ENCODE measurements at places on chromosomes 6 and 20.

GRCh38 chr20:40322941-40323340 is 366.1 kb downstream of the MAFB start:
- DNase-seq: no peak

DNA sequence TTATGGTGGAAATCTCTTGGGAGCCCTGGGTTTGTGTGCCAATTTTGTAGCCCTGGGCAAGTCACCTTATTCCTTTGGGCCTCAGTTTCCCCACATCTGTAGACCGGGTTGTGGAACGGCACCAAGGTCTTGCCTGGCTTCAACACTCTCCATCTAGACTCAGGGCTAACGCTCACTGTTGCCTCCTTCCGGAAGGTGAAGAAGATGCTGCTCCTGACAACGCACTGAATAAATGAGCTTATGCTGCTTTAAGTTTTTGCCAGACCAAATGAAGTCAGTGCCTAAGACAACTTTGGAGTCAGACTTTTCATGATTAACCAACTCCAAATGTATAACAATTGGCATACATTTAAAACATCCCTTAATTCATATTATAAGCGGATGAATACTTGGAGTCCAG is 53.1 kb downstream of the PSMG4 start:
- DNase-seq: no peak

DNA sequence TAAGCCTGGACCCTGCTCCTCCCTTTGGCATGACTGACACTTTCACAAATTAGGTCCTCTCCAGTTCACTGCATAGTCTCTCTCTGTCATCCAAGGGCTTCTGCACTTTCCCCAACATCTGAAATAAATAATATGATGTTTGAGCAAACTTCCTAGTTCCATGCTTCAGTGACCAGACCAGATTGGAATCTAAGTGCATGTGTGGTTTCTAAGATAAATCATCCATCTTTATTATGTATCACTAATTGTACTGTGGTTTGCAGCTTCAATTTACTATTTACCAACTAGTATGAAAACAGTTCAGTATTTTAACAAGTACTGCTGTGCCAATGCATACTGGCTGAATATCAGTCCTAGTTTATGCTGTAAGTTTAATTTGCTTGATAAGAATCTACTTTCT is 18.7 kb downstream of the SESN1 start:
- DNase-seq: no peak

DNA sequence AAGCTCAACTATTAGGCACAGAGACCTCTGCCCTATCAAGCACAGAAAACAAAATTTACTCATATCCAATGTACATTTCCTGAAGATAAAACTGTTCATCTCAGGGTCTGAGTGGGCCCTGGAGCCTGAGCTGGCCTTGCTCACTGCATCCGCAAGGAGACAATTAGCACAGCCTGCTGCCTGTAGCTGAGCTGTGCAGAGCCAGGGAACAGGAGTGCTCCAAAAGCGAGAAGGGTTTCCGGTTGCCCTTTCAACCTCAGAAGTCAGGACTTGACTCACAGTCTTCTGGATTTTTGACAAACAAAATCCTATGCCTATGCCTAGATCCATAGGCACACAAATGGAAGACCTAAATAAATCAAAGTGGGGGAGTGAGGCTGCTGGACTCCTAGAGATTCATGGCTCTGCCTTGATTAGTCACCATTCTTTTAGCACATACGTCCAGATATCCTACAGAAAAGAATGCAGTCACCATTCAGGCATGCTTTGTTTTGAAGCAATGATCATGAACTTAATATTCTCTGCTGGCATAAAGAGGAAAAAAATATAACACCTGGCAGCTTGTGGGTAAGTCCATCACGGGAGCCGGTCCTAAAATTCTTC is 73.5 kb downstream of the BFSP1 start:
- DNase-seq: peak; percentile 42

GRCh38 chr6:22135395-22135794 is 161.4 kb downstream of the PRL start:
- no peak for DNase-seq

DNA sequence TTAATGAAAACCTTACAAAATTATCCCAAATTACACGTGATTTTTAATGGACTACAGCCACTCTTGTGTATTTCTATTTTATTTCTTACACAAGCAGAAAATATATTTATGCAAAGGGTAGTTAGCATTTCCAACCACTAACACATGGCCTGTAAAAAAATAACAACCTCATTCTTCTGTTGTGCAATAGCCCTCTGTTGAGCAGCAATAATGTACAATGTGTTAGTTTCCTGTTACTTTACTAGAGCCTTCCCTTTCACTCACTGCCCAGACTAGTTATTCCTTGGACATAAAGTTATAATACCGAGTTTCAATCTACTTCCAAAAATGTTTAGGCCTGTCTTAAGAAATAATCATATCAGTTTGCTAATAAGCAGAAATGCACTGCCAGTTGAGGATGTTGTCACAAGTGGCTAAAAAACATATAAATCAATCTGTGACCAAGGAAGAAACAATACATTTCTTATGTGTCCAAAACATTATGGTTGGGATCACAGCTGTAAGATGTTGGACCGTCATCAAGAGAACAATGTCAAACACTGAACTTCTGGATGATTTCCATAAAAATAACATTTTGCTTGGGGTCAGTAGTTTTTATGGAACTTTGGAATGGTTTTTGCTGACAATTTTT is 73.6 kb upstream of the RNF146 start:
- peak; percentile 39 for DNase-seq

GRCh38 chr6:163291622-163292021 is 122.9 kb upstream of the QKI start:
- no peak for DNase-seq

- peak; percentile 72 for DNase-seq
These were observed 15.3 kb upstream of the CCN2 start for GRCh38 chr6:131966443-131966842.

DNA sequence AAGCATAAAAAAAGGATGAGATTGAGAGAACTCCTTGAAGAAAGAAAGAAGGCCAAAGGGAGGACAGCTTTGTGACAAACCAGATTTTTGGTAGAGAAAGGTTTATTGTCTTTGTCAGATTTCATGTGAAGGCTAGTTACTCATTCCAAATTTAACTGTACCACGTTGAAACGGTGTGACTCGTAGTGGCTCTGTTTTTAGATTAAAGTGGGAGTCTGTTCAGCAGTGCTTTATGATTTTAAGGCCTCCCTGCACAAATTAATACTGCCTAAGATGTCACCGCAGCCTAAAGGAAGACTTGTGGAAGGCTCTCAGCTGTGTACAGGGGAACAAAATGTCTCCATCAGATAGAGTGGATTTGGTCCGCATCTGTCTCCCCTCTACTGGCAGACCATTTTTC is 35.9 kb downstream of the CDC40 start:
- DNase-seq: no peak

- DNase-seq: peak; percentile 51
These were observed 104.6 kb downstream of the HMGCLL1 start for GRCh38 chr6:55474382-55474781.

- no peak for DNase-seq
These were observed 354.3 kb upstream of the CNR1 start for GRCh38 chr6:88520445-88520844.

DNA sequence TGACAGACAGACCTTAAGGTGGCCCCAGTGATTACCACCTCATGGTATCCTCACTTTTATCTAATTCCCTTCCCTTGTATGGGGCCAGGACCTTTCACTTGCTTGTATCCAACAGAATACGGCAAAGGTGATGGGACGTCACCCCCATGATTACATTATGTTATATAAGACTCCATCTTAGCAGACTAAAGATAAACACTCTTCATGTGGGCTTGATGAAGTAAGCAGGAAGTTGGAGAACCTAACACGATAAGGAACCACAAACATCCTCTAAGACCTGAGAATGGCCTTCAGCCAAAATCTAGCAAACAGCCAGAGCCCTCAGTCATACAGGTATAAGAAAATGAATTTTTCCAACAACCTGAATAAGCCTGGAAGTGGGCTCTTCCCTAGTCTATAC is 8.0 kb downstream of the SLC17A3 start:
- peak; percentile 21 for DNase-seq

DNA sequence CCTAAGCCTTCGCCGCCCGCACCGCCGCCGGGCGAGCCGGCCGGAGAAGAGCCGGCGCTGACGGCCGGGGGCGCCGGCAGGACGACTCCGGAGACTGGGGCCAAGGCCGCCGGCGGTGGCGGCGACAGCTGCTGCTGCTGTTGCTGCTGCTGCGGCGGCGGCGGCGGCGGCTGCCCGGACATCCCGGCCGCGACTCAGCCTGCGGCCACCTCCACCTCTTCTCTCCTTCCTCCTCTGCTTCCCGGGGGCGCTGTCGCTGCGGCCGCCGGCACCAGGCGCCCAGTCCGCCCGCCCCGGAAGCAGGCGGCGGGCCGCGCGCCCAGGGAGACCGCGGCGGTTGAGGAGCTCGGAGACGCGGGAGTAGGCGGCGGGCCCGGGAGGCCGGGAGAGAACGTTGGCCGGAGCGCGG is 307 bp downstream of the RANBP9 start:
- peak; percentile 26 for DNase-seq

GRCh38 chr20:12957968-12958367 is 50.8 kb upstream of the SPTLC3 start:
- no peak for DNase-seq

GRCh38 chr20:62021793-62022385 is 43.8 kb downstream of the TAF4 start:
- no peak for DNase-seq

DNA sequence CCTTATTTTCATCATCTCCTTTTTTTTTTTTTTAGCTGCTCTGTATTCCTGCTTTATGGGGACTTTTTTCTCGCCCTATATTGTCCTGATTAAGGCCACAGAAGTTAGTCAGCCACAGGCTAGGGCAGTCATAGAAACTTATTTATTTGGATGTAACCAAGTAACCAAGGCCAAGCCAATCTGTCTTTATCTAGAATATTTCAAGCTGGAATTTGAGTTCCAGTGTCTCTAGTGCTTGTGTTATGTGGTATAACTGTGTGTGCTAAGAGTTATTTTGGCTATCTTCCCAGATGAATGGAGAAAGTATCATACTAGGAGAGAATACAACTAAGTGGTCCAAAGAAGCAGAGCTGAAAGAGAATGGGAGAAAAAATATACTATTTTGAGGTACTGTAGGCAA is 751.5 kb downstream of the CBLN4 start:
- no peak for DNase-seq

DNA sequence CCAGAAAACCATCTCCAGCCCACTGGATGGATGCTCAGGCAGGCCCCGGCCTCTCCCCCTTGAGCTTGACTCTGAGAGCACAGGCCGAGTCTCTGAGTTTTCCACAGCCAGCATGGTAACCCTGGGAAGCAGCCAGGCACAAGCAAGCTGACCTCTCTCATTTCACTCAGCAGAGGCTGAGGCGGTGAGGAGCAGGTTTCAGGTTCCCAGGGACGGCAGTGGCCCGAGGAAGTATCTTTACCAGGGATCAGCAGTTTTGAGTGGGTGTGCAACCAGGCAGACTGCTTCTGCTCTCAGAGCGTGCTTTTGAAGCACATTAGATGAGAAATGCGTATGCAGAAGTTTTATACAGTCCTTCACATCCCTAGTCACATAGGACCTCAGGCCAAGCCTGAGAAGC is 12.6 kb downstream of the HCK start:
- DNase-seq: no peak

- DNase-seq: peak; percentile 80
These were observed 27.8 kb downstream of the VAPB start for GRCh38 chr20:58416835-58417234.

GRCh38 chr6:9554323-9554722 is 860.6 kb downstream of the TFAP2A start:
- DNase-seq: no peak

DNA sequence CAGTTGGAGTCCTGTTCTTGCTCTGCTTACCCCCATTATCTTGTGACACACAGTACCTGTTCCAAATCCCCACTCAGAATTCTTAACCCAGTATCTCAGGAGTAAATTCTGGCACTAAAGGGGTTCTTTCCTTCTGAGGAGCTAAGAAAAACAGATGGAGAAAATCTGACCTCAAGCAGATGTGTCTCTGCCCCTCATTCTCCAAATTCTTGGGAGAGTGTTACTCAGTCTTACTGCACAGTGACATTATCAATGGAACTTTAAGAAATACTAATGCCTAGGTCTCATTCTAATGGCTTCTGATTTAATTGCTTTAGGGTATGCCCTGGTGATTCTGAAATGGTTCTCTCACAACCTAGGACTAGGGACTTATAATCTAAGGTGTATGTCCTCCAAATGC is 40.6 kb upstream of the PTPRK start:
- no peak for DNase-seq

DNA sequence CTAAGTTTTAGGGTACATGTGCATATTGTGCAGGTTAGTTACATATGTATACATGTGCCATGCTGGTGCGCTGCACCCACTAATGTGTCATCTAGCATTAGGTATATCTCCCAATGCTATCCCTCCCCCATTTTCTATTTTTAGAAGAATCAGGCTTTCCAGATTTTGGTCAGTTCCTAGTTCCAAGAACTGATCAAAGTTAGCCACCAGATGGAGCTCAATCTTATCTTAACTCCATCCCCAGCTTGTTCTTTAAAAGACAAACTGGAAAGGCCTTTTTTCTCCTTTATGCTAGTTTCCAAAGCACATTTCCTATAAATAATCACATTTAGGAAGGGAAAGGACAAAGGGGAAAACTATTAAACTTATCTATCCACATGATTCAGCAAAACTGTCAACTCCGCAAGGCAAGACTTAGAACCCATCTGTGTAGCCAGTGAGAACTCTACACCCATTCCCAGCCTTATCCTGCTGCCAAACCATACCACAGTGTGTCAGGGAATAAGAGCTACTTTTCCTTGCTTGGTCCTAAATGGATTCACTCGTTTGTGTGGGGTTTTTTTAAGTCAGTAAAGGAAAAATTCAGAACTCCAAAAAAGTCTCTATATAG is 22.8 kb upstream of the KHDC1 start:
- DNase-seq: peak; percentile 53

- peak; percentile 89 for DNase-seq
These were observed 51.6 kb upstream of the FAM184A start for GRCh38 chr6:119129968-119130484.

DNA sequence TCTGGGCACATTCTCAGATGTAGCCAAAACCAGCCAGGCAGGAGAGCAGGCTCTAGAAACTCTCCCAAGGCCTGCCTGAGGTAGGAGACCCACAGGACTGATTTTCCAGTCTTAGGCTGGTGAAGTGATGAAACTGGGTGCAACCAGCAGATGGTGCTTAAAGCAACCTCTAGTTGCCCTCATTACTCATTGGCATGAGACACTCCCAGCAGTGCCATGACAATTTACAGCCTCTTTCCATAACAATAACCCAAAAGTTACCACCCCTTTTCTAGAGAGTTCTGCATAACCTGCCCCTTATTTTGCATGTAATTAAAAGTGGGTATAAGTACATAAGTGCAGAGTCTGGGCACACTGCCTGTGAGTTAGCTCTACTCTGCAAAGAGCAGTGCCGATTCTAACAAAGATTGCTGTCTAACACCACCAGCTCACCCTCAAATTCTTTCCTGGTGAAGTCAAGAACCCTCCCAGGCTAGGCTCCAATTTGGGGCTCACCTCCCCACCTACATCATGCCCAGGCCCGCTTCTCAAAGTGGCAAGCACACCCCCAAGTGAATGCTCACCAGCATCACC is 14.4 kb upstream of the GPR6 start:
- DNase-seq: peak; percentile 71

GRCh38 chr6:68635706-68636513 is 828 bp downstream of the ADGRB3 start:
- DNase-seq: no peak

- DNase-seq: peak; percentile 30
These were observed 13.3 kb upstream of the ITPR3 start for GRCh38 chr6:33607784-33608161.

Measured in bronchial epithelial cell (primary cell).